RKO (cell line): ENCODE measurements at places on chromosomes 2 and 18.
A peak's percentile ranks its signal among the peaks of the same experiment; 100 is the strongest.

GRCh38 chr18:55455938-55456337 is 132.1 kb downstream of the TCF4 start:
- DNase-seq: no peak

DNA sequence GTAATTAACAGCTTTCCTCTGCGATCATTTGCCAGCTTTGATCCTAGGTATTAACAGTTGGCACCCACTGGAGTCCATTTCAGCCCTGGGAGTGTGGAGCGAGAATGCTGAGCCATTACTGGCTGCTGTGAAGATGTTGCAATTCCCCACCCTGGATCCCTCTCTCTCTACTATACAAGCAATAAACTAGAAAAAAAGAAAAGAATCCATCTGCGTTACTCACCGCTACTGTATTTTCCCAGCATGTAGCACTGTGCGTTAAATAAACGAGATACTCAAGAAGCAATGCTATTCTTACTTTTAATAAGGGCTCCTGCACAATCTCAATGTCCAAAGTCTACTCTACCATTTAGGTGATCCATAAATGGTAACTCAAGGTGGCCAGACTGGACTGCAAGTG is 8.5 kb downstream of the RTTN start:
- no peak for DNase-seq

DNA sequence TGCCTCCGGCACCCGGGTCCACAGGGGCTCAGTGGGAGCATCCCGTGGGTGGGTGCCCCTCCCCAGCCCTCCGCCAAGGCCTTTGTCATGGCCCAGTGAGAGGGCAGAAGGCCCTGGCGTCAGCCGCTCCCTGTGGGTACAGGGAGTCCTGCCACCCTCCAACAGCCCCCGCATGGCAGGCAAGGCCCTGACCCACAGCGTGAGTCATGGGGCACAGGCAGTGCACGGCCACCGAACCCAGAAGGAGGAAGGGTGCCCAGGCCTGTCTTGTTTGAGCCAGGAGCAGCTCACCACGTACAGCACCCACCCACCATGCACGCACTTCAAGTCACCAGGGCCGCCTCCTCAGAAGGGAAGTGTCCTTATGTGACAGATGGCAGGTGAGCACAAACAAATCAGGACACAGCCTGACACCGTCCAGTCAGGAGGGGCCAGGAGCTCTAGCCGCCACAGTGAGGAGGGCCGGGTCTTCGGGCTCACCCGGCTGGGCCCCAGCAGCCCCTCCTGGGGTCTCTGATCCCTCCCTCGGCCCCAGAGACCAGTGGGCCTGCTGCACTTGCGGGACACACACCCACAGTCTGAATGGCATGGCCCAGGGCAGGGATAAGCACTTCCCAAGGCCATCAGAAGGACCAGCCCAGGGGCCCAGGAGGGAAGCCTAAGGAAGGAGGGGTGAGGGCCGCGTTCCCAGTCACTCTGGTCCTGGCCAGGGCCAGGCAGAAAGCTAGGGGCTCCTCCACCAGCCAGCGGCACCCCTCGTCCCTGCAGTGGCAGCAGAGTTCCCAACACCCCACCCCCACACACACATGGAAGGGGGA is 25.8 kb downstream of the BIN1 start:
- no peak for DNase-seq

DNA sequence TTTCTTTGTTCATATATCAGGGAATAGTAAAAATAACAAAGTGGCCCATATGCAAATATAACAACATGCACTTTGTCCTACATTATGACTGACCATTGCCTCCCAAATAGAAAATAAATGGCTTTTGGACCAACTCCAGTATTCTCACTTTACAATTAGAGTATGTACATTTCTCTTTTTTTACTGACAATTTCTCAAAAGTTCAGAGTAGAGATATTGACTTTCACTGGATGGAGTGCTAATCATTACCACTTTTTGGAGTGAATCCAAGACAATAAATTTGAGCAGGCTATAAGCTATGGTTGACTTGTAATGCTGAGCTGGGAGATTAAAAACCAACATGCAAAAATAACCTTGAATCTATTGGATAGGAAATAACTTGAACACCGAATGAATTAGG is 987.4 kb downstream of the SUCLG1 start:
- no peak for DNase-seq

GRCh38 chr2:182713601-182714000 is 2.5 kb upstream of the DNAJC10 start:
- no peak for DNase-seq

- DNase-seq: no peak
Measured at GRCh38 chr2:7559791-7560190, 642.6 kb downstream of the RNF144A start.

- no peak for DNase-seq
Measured at GRCh38 chr2:30358842-30359241, 88.2 kb upstream of the LCLAT1 start.

DNA sequence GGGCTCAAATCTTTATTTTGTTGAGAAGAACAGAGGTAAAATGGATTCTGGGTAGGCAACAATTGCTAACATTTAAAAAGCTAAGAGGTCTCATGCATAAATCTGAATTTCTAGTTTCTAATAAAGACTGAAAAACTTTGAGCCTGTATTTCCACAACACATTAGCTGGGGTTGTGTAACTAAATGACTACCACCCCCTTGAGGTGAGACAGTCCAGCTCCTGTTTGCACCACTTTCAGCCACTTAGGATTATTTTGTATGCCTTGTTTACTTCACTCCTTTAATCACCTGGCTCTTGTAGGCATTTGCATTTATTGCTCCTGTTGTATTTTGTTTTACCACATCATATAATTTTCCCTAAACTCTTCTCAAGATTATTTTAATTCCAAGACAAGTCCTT is 376.6 kb downstream of the PTH2R start:
- peak; percentile 8 for DNase-seq

- no peak for DNase-seq
Measured at GRCh38 chr2:217297096-217297495, 437.2 kb upstream of the TNP1 start.

DNA sequence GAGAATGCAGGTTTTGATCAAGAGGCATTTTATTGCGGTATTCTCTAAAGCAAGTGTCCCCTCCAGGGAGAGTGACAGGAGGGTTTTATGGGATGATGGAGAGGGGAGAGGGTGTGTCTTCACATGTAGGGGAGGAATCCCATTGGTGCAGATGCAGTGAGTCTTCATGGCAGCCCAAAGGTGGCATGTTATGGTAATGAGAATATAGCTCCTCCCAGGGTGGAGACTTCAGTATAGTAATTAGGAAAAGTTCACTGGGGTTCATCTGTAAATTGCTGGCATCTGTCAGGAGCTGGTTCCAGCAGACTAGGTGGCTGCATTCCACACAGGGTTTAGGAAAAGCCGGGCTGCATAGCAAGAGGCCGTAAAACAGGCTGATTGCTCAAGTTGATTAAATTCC is 230.7 kb upstream of the CCDC68 start:
- DNase-seq: no peak

- DNase-seq: no peak
Measured at GRCh38 chr2:143261986-143262385, 132.8 kb downstream of the ARHGAP15 start.

GRCh38 chr2:96415684-96416083 is 80.1 kb downstream of the NCAPH start:
- no peak for DNase-seq

GRCh38 chr2:26576565-26577441 is 64.4 kb downstream of the CIB4 start:
- DNase-seq: no peak

DNA sequence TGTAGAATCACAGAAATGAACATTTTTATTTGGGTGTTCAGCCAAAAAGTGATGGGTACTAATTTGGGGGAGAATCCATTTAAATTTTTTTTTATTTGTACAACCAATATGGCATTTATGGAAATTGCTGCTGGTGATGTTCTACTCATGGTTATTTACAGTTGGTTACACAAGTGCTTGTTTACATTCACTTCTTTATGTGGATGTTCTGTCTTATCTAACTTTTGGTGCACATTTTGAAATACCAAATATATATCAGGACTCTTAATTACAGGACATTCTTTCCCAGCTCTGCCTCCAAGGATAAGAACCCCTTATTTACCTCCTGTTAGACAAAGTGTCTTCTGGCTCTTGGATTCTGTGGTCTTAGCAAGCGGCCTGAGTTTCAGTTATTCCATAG is 35.2 kb downstream of the NEMP2 start:
- no peak for DNase-seq

GRCh38 chr2:122955776-122956175 is 1069.3 kb upstream of the CNTNAP5 start:
- no peak for DNase-seq

GRCh38 chr18:67117804-67118203 is 398.7 kb downstream of the DSEL start:
- DNase-seq: no peak

GRCh38 chr2:65501074-65501473 is 68.7 kb upstream of the SPRED2 start:
- DNase-seq: no peak

- DNase-seq: no peak
Measured at GRCh38 chr2:183105402-183106134, 18.7 kb upstream of the NUP35 start.

GRCh38 chr18:2522112-2522511 is 49.2 kb downstream of the METTL4 start:
- DNase-seq: no peak

DNA sequence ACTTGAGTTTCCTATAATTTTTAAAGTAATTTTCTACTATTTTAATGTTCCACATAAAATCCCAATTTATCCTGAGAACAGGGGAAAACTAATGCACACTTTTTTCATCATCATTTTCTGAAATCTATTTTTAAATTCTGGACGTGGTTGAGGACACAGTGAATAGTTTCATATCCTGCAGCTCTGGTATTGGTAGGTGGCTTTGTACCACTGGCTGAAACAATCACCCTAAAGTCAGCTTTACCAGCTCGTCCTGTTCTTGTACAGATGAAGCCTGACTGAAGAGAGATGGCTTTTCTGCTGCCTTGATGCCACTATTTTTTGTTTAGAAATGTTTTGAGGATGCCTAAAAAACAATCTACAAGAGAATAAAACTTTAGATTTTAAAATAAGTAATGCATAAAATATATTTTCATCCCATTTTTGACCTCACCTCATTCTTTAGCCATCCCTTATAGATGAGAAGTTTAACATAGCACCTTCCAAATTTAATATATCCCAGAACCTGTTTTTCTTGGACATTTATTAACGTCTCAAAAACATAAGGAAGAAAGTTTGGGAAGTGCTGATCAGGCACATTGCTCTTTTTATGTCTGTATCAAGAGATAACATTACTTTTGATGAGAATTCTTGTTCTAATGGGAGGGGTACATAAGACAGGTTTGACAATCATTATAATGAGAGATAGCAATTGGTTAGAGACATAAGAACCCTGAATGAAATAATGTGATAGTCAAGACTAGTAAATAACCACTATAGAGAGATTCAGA is 80.9 kb downstream of the GALNT1 start:
- DNase-seq: no peak

GRCh38 chr2:70723286-70723885 is 44.6 kb downstream of the ADD2 start:
- DNase-seq: no peak

- no peak for DNase-seq
Measured at GRCh38 chr2:12412898-12413305, 303.8 kb upstream of the TRIB2 start.
